Stimulated activated CD4-positive, alpha-beta T cell treated with anti-CD3 and anti-CD28 coated beads, Interleukin-15, amount 100 ng/mL, for 1 hour (primary cell): ENCODE measurements at places on chromosomes 2 and 18.

- DNase-seq = no peak
Observed at GRCh38 chr18:9530226-9531009, 55.1 kb downstream of the RALBP1 start.

- no peak for DNase-seq
Observed at GRCh38 chr2:160269365-160269764, 69.3 kb upstream of the ITGB6 start.

DNA sequence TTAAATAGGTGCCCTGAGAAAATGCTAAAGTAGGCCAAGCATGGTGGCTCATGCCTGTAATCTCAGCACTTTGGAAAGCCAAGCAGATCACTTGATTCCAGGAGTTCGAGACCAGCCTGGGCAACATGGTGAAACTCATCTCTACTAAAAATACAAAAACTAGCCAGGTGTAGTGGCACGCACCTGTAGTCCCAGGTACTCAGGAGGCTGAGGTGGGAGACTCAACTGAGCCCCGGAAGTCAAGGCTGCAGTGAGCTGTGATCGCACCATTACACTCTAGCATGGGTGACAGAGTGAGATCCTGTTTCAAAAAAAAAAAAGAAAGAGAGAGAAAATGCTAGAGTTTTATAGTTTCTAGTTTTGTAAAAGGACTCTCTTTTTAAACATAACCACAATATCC, 12.0 kb downstream of the ANKRD44 start:
- no peak for DNase-seq

DNA sequence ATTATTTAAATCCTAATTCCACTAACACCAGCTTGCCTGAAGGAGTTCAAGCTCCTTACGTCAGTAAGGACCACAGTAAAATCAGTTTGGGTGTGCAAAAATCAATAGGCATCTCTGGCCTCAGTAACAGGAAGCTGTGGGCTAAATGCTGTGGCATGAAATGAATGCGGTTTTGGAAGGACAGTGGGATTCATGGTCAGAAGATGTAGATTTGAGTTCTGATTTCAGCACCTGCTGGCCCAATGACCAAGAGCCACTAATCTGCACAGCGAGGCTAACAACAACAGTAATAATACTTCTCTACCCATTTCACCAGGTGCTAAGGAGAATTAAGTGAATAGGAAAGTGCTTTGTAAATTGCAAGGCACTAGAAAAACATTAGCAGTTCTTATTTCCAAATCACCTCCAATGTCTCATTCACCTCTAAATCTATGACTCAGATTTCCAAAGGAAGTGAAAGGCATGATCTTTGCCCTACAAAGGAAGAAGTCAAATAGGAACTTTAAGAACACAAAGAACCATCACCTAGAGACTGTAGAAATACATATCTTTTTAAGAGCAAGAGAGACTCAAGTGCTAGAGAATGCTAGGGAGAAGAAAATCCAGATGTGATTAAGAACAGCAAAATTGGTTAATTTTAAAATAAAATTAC, 172.6 kb downstream of the ANKRD44 start:
- DNase-seq = no peak

GRCh38 chr2:129760669-129761068, 218.8 kb upstream of the RAB6C start:
- no peak for DNase-seq

DNA sequence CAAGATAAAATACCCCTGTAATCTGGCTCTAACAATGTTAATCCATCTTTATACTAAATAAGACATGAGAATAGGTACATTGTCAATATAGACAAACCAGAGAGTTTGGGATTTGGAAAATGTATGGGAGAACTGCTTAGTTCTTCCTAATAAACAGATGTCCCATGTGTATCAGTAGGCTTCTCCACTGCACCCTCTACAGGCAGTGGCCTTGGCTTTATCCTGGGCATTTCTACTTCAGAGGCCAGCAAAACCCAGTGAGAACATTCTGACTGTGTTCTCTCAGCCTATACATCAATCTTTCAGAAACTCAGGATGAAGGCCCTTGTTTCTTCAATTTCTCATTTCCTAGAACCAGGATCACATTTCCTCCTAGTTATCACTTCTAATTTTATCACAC, 1167.5 kb upstream of the ACVR2A start:
- no peak for DNase-seq

GRCh38 chr2:70094171-70094977, 7.1 kb downstream of the PCBP1 start:
- DNase-seq = no peak

- DNase-seq = no peak
Observed at GRCh38 chr18:22355069-22355468, 62.6 kb downstream of the CTAGE1 start.

DNA sequence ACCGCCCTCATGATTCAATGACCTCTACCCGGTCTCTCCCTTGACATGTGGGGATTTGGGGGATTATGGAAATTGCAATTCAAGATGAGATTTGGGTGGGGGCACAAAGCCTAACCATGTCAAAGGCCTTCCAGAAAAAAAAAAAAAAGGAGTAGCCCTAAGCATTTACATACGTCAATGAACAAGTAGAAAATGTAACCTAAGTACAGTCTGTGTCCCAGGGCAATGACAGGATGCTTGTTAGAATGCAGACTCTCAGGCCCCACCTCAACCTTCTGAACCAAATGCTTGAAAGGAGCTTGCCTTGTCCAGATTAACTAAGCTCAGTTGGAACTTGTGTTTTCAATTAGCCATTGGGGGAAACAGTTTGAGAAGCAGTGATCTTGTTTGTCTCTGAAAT, 802.1 kb downstream of the CPS1 start:
- no peak for DNase-seq

- DNase-seq = no peak
Observed at GRCh38 chr18:25517881-25518715, 166.1 kb upstream of the ZNF521 start.

- DNase-seq = no peak
Observed at GRCh38 chr2:14255135-14255820, 377.2 kb upstream of the LRATD1 start.
